ENCODE measurements at places on chromosomes 1 and 21.
A peak's percentile ranks its signal among the peaks of the same experiment; 100 is the strongest.

- DNase-seq: peak; percentile 36
These were observed 212.6 kb downstream of the TGFB2 start for GRCh38 chr1:218557731-218558130.

DNA sequence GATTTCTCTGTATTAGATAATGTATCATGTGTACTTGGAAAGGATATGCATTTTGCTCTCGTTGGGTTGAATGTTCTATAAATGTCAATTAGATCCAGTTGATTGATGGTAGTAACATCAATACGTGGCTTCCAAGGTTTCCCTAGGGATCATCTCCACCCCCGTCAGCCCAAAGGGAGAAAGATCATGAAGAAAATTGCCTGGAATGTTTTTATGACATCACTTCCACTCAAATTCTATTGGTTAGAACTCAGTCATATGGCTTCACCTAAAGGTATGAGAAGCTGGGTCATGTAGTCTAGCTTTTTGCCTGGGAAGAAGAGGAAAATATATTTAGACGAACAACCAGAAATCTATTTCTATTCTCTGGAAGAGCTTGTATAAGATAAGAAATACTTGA, at the start of gene C1orf185:
TSS of gene C1orf185 (plus strand) at position 253 of the 400 bp plus-strand sequence. CDS start at position 259, 6 bp downstream.
- DNase-seq: no peak

GRCh38 chr1:226708342-226708780, 30.7 kb downstream of the ITPKB start:
- no peak for DNase-seq

GRCh38 chr1:230330157-230330556, 96.0 kb downstream of the PGBD5 start:
- no peak for DNase-seq

DNA sequence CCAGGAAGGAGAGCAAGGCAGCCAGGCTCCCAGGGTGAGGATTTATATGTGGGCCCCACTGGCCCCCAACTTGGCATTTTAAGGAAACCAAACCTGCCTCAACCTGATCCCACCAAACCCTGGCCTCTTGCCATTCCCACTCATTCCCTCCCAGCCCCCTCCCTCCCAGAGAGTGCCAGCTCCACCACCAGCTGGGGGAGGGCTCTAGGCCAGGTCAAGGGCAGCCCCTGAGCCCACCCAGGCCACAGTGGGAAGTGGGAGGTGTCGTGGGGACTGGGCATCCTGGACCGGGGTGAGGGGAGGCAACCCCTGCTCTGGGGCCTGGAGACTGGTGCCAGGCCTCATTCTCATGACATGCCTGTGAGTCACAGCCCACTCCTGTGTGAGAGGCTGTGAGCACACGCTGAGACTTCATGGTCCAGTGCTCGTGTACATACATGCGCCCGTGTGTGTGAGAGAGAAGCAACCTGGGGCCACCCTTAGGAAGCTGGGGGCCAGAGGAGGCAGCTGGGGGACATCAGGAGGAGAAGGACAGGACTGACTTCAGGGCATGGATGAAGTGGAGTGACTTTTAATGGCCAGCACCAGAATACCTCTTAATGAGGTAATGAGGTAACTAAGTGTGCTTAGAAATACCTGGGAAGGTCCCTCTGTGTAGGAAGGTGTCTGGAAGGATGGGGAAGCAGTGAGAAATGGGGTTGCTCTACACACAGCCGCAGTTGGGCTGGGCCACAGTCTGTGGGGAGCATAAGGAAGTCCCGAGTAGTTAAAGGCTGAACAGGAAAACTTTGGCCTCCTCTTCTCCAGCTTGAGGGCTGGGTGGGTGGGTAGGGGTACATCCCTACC, at the start of gene S100A2:
TSS of gene S100A2 (minus strand) at position 316 of the 846 bp plus-strand sequence. CDS start 1,967 bp downstream, outside the sequence.
- no peak for DNase-seq

DNA sequence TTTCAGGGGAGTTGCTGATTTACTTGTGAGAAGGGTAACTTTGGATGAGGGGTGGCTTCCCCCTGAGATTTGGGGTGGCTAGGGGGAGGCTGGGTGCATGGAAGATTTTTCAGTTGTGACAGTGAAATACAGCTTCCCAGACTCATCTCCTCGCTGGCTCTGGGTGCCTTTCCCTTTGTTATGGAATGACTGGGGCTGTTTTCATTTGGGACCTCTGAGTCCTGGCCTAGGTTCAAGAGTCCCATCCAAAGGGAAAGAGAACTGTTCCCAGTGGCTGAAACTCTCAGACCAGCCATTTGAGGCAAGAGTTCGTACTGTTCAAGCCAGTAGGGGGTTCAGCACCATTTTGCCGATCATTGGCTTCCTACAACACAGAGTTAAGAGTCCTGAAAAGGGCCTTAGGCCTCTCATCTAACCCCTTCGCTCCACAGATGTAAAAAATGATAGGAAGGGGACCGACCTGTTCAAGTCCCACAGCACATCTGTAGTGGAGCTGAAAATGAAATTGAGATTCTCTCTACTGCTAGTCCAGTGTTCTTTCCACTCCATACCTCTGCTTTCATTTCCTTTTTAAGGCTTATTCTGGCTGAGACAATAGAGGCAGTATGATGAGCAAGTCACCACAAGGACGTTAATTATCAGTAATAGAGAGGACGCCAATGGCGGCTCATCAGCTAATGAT, 958 bp downstream of the DDR2 start:
- DNase-seq: no peak

DNA sequence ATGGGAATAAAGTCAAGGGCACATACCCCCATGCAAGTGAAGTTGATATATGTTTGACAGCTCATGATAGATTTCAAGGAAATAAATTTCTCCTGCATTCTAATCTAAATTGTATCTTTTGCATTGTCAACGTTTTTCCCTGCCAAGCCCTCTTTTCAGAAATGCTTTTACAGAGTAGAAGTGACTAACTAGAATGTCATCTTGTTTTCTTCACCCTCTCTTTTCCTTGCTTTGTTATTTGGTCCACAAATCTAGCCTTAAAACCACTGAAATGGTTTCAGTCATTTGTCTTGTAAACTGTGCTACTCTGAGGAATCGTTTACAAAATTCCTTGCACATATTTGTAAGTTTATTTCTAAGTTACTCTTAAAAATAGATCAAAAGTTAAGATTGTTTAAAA, 600.8 kb upstream of the CXADR start:
- no peak for DNase-seq

GRCh38 chr21:42629933-42630589, 23.4 kb upstream of the PDE9A start:
- no peak for DNase-seq

- no peak for DNase-seq
These were observed 2.7 kb downstream of the MAN1C1 start for GRCh38 chr1:25619101-25619890.

Data from left renal cortex interstitium (tissue), 4 donors.